ENCODE measurements at places on chromosomes 3 and 15.
A peak's percentile ranks its signal among the peaks of the same experiment; 100 is the strongest.

DNA sequence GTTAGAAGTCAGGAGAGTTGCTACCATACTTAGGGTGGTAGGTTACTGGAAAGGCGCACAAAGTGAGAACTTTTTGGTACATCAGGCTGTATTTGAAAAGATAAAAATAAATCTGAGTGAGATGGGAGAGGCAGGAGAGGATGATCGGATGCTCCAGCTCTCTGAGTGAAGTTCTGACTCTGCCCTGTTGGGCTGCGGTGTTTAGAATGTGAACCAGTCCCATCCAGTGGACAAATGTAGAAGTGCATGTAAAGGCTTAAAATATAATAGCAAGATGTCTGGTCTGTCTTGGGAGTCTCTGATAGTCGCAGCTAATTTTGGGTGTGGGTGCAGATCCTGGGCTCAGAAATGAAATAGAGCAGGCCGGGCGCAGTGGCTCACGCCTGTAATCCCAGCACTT lies 30.4 kb downstream of the ACKR2 start:
- no peak for DNase-seq

- no peak for DNase-seq
Measured at GRCh38 chr15:89198934-89199333, 22.4 kb downstream of the RLBP1 start.

GRCh38 chr15:42591238-42591934 lies 16.0 kb downstream of the STARD9 start:
- no peak for DNase-seq

GRCh38 chr3:187368251-187369088 lies at the start of gene RTP4:
Gene RTP4, plus strand, starts transcription at chr3:187368385. Its CDS starts 57 bp downstream, at chr3:187368442.
- DNase-seq, result peak; percentile 15

DNA sequence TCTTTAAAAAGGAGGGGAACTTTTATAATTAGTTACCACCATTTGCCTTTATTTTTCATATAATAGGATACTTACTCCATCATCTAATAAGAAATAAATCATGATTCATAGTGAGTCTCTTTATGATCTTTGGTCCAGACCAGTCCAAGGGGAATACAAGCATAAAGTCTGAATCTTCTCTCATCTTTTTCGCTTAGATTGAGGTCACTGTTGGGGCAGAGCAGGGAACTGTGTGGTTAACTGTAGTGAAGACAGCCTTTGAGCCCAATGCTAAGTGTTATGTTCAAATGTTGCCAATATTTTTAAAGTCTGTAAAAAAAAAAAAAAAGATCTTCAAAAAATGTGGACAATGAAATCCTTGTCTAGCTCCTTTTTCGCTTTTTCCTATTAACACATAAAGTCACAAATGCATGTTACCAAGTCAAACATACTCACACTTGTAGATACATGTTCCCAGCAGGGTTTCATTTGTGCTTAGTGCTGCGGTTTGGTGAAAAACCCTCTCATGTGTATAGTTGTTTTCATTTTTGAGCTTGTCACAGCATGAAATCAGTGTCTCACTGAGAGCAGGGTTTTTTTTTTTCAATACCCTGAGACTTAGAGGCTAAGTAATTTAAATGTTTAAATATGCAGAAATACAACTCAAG lies 72.1 kb downstream of the EPHA3 start:
- no peak for DNase-seq

DNA sequence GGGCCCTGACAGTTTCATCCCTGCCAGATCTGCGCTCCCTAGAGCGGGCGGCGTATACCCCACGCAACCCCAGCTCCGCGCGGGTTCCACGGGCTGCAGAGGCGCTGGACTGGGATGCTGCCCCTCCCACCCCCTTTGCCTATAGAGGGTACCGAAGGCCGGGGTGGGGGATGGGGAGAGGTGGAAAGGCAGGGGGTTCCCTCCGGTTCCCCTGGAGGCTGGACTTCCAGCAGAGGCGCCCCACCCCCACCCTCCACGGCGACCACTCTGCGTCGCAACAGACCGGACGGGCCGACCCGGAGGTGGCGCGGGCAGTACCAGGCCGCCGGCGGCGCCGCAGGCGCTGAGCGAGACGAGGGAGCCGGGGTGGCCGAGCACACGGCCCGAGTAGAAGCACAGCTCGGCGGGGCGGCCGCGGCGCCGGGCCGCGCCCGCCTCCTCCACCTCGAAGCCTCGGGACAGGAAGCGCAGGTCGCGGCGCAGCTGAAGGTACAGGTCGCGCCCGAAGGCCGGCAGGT lies 995 bp downstream of the ADAMTS17 start:
- no peak for DNase-seq

- no peak for DNase-seq
Measured at GRCh38 chr15:58793862-58794261, 22.8 kb downstream of the MINDY2 start.

- DNase-seq, result no peak
Measured at GRCh38 chr3:195555110-195555509, 12.0 kb upstream of the PPP1R2 start.

- no peak for DNase-seq
Measured at GRCh38 chr15:25738171-25738965, 124.8 kb downstream of the ATP10A start.

GRCh38 chr3:188037195-188037718 lies 116.7 kb upstream of the LPP start:
- no peak for DNase-seq

DNA sequence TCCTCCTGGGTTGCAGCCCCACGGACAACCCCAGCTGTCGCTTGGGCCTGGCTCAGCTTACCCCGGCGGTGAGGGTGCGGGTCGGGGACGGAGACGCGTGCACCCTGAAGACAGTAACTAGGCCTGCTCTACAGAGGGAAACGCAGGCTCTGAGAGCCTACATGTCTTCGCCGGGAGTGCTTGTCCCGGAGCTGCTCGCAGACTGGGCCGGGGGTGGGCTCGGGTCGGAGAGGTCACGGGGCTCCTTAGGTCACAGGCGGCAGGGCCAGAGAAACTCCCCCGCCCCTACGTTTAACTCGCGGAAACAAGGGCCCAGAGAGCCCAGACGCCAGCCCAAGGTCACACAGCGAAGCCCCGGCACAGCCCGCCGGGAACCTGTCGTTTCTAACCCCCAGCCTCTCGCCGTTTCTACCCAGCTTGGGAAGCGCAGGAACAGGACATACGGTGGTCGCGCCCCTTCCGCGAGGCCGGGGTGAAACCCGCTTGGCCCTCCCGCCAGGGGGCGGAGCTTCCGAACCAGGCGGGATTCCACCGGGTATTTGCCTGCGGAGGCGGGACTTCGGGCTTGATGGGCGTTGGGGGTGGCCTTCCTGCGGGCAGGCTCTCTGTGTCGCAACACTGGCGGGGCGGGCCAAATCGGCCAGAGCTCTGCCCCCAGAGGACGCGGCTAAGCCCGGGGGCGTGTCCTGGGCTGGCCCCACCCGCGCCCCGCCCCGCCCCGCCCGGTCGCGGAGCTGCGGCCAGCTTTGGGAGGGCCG lies at the start of gene HDAC11:
Gene HDAC11, plus strand, starts transcription at position 725 of the 758 bp plus-strand sequence. CDS start 42 bp downstream, outside the sequence.
- peak; percentile 97 for DNase-seq

DNA sequence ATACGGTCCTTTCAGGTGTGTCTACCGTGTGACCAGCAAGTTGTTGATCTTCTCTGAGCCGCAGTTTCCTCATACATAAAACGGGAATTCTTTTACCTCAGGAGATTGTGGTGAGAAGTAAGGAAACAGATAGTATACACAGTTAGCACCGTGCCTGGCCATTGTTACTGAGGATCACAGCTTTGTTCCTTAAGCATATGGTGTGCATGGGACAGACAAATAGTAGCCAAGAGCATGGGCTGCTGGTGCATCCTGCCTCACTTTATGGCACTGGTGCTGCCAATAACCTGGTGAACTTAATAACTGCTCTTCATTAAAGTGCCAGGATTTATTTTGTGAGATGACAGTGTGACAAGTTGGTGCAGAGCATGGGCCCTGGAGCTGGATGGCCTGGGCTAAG lies 86.3 kb downstream of the PDCD6IP start:
- no peak for DNase-seq

DNA sequence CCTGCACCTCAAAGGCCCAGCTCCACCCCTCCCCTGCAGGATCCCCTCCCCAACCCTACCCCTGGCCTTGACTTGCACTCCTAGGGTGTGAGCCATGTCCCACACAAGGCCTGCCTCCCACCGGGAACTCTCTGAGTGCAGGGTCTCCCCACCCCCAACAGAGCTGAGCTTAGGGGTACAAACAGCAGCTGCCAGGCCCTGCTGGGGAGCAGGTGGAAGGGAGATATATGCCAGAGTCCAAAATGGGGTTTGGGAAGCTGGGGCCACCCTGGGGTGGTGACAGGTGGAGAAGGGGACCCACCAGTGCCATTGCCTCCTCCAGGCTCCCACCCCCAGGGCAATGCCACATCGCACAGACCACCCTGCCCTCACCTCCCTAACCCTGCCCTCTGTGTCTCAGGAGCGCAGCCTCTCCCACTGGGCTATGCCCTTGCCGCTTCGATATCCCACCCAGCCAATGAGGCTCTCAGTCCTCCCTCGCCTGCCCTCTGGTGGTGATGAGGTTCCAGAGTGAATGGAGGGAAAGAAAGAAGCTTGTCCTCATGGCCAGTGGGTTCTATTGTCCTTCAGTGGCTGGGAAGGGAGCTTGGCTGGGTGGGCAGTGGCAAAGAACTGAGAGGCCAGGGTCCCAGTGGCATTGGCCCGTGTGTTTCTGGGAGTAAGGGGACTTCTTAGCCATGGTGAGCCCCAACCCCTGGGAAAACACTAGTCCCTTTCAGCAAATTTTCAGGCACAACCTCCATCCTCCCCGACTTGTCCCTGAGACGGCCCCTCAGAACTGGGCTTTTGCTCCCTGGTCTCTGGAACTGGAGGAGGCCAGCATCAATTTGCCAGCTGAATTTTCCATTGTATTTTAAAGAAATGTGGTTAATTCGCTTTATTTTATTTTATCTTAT lies 46.8 kb downstream of the CYP11A1 start:
- DNase-seq, result peak; percentile 57

- no peak for DNase-seq
Measured at GRCh38 chr3:151226088-151226563, 23.1 kb upstream of the GPR171 start.

- DNase-seq, result peak; percentile 82
Measured at GRCh38 chr15:31215490-31216214, 111.0 kb upstream of the KLF13 start.

DNA sequence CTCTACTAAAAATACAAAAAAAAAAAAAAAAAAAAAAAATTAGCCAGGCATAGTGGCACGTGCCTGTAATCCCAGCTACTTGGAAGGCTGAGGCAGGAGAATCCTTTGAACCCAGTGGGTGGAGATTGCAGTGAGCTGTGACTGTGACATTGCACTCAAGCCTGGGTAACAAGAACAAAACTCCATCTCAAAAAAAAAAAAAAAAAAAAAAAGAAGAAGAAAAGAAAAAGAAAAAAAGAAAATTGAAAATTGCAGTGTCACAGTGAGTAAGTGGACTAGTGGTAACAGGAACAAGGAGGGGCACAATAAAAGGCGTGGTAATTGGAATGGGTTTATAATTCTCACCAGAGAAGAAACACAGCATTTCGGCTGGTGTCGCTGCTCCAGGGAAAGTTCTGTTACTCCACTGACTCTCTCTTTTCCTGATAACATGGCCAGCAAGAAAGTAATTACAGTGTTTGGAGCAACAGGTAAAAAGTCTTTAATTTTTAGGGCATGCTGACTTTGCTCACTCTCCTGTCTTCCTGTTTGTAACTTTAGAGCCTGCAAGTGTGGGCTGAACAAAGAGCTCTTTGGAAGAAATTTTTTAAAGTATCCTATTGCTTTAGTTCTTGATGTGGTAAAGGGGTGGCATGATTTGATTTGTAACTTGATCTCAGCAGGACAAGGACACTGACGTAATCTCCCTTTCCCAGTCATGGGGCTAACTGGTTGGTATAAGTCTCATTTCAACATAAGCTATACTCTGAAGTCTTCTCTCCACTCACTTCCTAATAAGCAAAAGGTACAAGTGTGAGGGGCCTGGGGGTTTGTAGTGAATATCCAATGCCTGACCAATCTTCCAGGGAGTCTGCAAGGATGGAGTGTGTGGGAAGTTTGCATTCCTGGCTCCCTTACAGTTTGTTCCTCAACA lies 22.1 kb upstream of the TRA2B start:
- no peak for DNase-seq

DNA sequence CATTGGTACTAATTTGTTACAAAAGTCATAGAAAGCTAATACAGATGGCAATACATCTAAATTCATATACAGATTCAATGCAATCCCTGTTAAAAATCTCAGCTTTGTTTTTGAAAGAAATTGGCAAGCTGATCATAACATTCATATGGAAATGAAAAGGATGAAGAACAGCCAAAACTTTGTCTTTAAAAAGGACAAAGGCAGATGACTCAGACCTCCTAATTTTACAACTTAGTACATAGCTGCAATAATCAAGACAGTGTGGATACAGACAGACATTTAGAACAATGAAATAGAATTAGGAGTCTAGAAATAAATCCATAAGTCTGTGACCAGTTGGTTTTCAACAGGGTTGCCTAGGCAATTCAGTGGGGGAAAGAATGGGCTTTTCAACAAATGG lies 63.3 kb downstream of the AQP9 start:
- DNase-seq, result no peak

- no peak for DNase-seq
Measured at GRCh38 chr3:181006541-181006940, 17.0 kb upstream of the DNAJC19 start.

GRCh38 chr15:40481341-40482074 lies 10.7 kb downstream of the CHST14 start:
- no peak for DNase-seq

GRCh38 chr3:171055336-171056178 lies 29.0 kb upstream of the SLC2A2 start:
- DNase-seq, result no peak

GRCh38 chr3:171088964-171089754 lies 62.6 kb upstream of the SLC2A2 start:
- no peak for DNase-seq

DNA sequence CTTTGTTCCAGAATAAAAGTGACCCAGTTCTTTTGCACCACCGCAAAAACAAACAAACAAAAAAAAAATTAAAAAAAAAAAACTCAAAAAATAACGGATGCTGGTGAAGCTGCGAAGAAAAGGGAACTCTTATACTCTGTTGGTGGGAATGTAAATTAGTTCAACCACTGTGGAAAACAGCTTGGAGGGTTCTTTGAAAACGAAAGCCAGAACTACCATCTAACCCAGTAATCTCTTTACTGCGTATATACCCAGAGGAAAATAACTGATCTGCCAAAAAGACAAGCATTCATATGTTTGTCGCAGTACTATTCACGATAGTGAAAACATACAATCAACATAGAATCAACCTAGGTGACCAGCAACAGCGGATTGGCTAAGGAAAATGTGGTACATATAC lies 298.9 kb upstream of the CBLB start:
- no peak for DNase-seq

- no peak for DNase-seq
Measured at GRCh38 chr3:2218375-2218774, 119.7 kb downstream of the CNTN4 start.
